ENCODE measurements at places on chromosomes 1 and 21.

DNA sequence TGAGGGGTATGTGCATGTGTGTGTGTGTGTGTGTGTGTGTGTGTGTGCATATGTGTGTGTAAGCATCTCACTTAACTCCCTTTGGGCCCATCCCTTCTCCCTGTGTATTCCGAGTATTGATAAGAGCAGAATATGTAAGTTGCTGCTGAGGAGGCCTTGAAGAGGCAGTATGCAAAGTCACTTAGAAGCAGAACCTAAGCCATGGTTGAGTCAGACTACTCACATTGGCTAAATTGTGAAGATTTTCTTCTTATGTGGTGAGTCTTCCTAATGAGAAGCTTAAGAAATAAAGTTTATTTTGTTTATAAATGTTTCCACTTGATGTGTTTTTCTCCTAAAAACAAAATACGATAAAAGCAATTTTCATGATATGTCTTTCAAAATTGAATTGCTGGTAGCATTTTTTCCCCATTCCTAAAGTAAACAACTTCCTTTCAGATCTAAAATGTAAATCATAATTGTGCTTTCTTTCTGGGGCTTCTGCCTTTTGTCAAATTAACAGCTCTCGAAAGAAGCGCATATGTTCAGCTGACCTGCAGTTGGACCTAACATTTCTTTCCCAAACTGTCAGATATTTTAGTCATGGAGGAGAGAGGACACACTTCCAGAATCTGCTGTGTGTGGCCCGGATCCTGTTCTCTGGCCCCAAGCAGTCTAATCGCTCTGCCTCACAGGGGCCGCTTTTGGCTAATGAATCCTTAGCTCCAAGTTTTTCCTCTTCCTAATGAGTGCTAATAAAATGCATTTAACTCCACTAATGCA, 284.0 kb downstream of the DUSP10 start:
- no peak for DNase-seq

- no peak for DNase-seq
Measured at GRCh38 chr21:38491536-38491935, 6.7 kb downstream of the ERG start.

DNA sequence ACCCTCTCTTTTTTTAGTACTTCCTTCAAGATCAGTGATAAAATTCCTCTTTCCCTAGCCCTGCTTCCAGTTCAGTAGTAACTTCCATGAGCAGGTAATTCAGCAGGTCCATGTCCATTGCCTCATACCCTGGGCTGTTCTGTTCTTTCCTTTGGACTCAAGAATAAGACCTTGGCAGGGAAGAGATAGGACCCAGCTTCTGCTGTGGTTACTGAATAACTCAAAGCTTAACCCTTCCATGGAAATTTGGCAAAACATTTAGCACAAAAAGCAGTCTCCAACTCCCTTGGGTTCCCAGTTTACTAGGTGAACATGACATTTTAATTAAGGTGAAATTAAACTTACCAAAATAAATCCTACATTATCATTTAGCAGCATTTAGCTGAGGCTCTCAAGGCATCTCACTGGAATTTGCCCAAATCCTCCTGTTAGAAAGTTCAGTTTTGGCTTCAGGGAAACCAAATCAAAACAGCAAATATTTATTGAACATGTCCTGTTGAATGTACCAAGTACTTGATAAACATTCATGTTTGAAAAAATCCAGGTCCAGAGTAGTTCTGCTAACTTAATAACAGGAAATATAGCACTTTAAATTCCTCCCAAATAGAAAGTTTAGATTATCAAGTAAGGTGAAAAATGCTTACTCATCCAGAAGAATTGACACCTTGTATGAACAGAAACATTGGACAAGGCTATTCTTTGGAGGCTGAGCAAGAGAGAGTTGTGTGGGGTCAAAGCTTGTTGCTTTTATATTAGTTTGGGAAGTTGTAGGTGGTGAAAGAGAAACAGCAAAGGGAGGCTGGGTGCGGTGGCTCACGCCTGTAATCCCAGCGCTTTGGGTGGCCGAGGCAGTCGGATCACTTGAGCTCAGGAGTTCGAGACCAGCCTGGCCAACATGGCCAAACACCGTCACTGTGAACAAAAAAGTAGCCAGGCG, 8.4 kb upstream of the SERPINC1 start:
- DNase-seq, result no peak

DNA sequence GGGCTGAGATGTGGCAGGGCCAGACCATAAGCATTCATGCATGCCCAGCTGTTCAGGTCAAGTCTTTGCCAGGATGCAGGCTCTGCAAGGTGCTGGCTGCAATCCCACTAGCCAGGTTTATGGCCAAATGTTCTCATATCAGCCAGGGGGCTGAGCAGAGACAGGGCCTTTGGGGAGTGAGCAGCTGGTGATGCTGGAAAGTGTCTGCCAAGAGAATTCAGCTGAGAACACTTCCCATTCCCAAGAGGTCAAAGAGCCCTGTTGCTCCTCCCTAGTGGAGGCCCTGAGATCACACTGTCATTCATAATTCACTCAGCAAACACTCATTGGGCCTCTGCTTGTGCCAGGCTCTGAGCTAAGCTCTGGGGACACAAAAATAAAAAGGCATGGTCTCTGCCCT, 150.3 kb downstream of the DMRTA2 start:
- no peak for DNase-seq

DNA sequence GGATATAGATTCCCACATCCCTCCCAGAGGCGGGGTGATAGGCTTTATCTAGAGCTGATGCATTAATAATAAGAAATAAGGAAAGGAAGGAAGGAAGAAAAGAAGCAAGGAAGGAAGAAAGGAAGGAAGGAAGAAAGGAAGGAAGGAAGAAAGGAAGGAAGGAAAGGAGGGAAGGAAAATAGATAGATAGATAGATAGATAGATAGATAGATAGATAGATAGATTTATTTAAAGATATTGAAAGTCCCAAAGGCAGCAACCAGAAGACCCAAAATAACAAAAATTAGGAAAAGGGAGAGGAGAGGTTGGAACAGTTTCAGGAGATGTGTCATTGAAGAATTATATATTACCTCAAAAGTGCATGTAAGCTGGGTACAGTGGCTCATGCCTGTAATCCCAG, 12.2 kb upstream of the SLC26A9 start:
- no peak for DNase-seq

DNA sequence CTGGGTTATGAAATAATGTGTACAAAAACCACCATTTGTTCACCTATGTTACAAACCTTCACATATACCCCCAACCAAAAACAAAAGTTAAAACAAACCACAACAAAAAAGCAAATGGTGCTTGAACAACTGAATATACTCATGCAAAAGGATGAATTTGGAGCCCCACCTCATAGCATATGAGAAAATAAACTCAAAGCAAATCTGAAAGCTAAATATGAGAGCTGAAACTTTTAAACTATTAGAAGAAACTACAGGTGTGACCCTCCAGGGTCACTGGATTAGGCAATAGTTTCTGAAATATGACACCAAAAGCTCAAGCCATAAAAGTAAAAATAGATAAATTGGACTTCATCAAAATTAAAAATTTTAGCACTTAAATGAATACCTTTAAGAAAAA, 215.5 kb upstream of the CHRM3 start:
- DNase-seq, result no peak
